CD4-positive, alpha-beta T cell treated with Interleukin-21 for 1 hour (primary cell): ENCODE measurements at places on chromosomes 1 and 21.
A peak's percentile ranks its signal among the peaks of the same experiment; 100 is the strongest.

DNA sequence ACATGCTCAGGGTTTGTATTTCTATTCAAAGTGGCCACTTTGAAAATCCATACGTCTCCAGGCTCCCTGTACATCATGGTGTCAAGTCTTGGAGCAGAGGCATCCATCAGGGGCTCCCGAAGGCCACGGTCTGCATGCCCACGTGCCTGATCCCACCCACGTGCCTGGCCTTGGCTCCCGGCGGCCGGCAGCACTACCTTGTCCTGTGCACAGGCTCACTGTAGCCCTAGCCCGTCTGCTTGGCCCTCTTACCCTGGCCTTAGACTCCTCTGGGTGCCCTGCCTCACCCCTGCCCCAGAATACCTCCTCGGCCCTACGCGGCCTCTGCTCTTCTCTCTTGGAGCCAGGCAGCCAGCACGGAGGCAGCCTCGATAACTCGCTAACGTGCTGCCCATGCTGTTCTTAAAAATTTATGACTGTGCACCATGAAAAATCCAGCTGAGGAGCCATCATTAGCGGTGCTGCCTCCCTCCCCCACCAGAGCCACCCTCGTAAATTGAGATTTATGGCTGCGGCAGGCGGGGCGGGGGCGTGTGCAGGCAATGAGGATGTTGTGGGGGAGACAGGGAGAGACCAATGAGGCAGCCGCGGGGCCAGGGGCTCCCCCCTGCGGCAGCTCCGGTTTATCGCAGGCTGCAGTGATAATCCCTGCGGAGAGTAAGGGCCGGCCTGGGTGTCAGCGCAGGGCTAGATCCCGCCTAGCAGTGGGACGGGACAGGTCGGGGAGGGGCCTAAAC, 24.6 kb downstream of the DMAP1 start:
- peak; percentile 11 for DNase-seq

- DNase-seq, result no peak
Observed at GRCh38 chr1:93773049-93773838, 91.6 kb upstream of the BCAR3 start.

- DNase-seq, result no peak
Observed at GRCh38 chr1:247111700-247112478, 7.7 kb upstream of the ZNF669 start.

DNA sequence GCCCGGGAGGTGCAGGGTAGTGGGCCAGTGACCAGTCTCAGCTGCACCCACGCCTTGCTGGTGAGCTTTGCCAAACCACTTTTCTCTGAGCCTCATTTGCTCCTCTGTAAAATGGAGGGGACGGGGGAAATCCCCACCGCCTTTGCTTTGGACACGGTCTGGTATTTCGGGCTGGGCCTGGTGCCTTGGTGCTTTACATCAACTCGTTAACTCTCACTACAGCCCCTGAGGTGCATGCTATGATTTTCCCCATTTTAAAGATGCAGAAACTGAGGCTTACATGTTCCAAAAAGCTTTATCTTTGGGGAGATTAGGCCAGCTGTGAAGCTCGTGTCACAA, 116.1 kb upstream of the RUNX3 start:
- DNase-seq, result no peak

GRCh38 chr1:1046243-1046642, 26.3 kb downstream of the AGRN start:
- DNase-seq, result no peak

DNA sequence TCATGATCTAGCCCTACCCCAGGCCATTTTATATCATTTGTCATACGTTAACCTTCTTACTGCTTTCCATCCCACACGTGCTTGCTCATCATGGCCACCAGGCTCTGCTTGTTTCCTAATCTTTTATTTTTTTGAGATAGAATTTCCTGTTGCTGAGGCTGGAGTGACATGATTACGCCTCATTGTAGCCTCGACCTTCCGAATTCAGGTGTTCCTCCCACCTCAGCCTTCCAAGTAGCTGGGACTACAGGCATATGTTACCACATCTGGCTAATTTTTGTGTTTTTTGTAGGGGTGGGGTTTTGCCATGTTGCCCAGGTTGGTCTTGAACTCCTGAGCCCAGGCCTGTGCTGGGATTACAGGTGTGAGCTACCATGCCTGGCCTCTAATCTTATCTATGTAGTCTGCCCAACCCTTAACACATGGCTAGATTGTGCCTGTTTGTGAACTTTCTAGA, 3.3 kb downstream of the UAP1 start:
- DNase-seq, result no peak

DNA sequence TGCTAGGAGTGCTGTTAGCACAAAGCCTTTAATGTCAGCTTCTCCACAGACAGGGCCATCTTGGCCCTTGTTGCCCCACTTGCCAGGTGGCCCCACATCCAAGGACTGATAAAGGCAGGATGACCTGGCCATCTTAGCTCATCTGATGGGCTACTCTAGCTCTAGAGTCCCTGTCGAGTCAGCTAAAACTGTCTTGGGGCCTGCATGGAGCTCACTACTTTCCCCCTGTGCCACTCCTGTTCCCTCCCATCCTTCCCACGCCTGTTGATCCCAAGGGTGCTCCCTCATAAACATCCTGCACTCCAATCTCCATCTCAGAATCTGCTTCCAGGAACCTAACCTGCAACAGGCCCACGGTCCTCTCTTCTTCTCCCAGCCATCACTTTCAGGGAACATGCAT, 652 bp upstream of the GPX7 start:
- no peak for DNase-seq

DNA sequence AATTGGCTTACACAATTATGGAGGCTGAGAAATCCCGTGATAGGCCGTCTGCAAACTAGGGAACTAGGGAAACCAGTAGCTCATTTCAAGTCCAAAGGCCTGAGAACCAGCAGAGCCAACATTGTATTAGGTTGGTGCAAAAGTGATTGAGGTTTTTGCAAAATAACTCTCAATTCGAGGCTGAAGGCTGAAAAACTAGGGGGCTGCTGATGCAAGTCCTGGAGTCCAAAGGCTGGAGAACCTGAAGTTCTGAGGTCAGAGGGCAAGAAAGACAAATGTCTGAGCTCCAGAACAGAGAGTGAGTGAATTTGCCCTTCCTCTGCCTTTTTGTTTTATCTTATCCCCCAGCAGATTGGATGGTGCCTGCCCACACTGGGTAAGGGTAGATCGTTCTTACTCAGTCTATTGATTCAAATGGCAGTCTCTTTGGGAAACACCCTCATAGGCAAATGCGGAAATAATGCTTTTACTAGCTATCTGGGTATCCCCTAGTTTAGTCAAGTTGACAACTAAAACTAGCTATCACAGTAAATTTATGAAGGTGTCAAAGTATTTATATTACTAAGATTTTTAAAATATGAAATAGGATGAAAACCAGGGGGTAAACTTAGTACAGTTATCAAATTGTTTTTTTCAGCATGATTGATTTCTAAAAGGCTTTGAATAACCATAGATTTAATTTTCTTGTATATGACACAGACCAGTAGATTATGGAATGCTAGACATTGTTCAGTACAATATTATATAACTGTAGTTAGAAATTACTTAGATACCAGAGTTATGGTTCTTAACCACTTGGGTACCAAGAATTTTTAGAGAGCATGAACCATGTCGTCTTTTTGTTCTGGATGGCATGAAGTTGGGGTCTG, 15.4 kb downstream of the RABGAP1L start:
- DNase-seq, result no peak

- DNase-seq, result no peak
Observed at GRCh38 chr1:38831731-38832369, 27.7 kb downstream of the RRAGC start.

DNA sequence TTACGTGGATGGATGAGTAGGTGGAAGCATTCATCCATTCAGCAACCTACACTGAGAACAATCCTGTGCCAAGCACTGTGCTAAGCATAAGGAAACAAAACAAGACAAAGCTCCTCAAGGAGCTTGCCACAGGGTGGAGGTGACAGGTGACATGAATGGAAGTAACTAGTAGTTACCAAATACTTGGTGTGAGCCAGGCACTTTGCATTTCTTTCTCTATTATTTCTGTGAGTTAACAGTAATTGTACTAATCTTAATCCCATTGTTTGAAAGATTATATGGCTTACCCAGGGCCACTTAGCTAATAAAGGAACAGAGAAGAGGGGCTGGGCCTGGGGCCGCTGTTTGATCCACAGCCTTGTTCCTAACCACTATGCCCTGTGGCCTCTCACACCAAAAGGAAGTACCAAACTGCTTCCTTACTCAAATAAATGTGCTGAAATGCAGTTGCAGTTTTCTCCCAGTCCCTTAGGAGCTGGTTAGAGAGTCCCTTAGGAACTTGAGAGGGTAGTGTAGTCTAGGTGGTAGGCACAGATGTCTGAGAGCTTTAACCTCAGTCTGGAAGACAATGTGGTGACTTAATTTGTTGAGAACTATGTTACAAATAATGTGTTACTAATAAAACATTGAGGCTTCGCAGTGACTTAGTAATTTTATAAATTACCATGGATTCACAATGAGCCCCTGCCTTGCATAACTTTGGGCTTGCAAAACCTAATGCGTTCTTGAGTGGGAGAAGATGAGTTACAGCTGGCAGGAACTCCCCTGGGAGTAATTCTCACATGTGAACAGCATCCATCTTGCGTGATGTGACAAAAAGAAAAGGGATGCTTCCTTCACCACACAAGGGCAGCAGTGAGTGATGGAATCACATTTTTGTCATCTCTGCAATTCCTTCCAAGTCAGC, 69.8 kb downstream of the MPZL1 start:
- no peak for DNase-seq

DNA sequence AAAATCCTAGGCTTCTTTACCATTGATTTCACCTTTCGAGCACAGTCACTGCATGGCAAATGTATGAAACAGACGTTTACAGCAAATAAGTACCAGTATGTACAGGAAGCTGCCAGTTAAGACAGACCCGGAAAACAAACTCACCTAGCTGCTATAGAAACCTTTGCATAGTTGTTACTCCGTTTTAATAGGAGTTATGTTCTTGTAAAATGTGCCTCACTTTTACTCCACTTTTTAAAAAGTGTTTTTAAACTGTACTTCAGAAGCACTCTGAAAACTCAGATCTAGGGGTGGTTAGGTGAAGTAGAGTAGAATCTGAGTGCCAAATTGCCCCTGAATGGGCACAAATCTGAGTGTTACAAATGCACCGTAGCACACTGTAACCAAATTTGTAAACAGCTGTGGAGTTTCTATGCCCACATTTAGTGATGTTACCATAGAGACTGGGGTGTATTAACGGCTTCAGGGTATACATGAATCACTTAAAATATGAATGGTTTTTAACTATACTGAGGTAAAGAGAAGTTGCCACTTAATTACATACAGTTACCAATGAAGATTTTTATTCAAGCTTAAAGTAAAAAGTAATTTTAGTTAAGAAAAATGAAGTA, 30.7 kb downstream of the CNIH4 start:
- peak; percentile 43 for DNase-seq

- DNase-seq, result no peak
Observed at GRCh38 chr1:17616731-17617279, 77.3 kb downstream of the ARHGEF10L start.

GRCh38 chr1:2108213-2108876, 58.1 kb downstream of the PRKCZ start:
- DNase-seq, result no peak

DNA sequence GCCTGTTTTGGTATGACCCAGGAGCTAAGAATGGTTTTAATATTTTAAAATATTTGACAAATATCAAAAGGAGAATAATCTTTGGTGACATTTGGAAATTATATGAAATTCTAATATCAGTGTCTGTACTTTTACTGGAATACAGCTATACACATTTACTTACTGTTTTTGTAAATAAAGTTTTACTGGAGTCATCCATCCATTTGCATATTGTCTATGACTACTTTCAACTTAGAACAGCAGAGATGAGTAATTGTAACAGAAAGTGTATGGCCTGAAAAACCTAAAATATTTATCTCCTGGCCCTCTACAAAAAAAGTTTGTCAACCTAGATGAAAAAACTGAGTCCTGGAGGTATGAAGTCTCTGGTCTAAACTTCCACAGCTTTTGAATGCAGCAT, 5.8 kb upstream of the MAP3K7CL start:
- no peak for DNase-seq

GRCh38 chr1:26036756-26037281, 9.1 kb downstream of the SLC30A2 start:
- DNase-seq, result no peak

- DNase-seq, result no peak
Observed at GRCh38 chr1:153742411-153743142, 14.7 kb downstream of the INTS3 start.

- DNase-seq, result no peak
Observed at GRCh38 chr1:17412093-17412870, 27.2 kb downstream of the RCC2 start.

GRCh38 chr1:24077278-24077978, 34.5 kb downstream of the MYOM3 start:
- no peak for DNase-seq

DNA sequence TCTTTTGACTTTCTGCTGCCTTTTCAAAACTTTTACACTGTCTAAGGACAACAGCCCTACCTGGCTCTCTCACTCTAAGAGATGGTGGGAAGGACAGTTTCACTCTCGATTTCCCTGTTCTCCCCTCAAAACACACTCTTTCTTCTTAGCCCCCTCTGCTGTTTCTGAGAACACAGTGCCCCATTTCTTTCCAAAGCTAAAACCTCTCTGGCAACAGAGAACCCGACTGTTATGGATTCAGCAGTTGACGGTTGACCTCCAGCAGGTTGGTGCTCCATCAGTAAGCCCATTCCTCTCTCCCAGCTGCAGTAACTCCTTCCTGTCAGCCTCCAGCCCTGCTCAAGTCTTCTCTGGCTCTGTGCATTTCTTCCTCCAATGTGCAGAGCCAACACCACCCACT, 88.2 kb upstream of the ABCD3 start:
- no peak for DNase-seq

GRCh38 chr1:80891871-80892270, 908.9 kb upstream of the ADGRL2 start:
- DNase-seq, result no peak

DNA sequence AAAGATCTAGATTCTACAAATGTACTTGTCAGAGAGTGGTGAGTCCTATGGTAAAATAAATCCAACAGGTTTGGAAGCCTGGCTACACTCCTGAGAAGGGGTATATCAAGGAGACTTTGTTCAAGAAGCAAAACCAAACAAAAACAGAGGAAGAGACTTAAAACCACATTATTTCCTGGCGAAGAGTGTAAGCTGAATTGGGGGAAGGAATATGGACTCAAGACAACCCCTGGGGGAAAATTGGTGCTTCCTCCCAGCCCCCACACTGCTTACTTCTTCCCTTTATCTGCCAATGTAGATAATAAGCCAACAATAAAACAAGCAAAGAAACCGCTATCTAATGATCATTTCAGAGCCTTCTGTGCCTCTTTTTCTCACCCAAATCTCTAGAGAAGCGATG, 48.4 kb upstream of the ZBTB18 start:
- DNase-seq, result no peak
